Hypothalamus (tissue), 51 donors: ENCODE measurements at places on chromosomes 12 and 14.

DNA sequence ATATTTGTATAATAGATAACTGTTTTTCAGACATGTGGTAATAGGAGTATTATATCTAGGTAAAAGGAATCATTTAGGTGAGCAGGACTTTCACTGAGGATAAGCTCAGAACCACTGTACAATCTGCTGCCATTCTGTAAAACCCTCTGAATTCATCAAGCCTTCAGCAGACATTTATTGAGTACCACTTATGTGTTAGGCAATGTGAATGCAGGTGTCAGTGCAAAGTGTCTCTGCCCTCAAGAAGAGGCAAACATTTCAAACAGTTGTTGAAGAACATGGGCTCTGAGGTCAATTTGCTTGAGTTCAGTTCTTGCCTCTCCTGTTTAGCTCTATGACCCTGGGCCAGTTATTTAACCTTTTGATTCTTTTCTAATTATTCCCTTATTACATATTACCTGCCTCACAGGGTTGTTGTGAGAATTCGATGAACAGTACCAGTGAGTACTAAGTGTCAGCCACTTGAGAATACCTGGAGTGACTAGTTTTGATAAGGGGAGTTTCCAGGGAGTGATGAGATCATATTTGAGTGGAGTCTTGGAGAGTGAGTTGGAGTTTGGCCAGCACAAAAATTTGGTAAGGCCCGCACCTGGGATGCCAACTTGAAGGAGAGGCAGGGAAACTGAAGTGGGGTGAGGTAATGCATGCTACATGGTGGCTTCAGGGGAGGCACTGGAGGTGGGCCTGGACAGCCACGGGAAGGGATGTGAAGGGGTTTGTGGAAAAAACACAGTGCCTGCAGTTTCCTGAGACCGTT lies 33.7 kb downstream of the RASSF8 start:
- no peak for DNase-seq

DNA sequence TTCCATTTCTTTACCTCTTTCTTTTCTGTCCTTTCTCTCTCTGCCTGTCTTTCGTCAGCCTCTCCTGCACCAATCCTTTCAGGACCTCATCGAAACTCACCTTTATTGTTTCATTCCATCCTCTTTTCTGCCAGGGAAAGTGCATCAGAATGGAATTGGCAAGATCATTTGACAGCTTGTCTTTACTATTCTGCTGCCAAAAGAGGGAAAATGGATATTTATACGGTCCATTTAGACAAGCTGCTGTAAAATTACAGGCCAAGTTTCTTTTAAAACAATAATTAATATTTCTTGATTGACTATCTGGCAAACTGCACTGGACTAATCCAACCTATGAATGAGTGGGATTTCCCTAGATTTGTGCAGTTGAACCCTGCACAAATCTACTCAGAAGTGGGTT lies 7.6 kb upstream of the SRGAP1 start:
- DNase-seq = no peak

GRCh38 chr14:102819176-102819628 lies 42.0 kb downstream of the TRAF3 start:
- no peak for DNase-seq

- DNase-seq = no peak
These were observed 19.2 kb downstream of the IL26 start for GRCh38 chr12:68206446-68206845.

- DNase-seq = no peak
These were observed 417.2 kb upstream of the NOVA1 start for GRCh38 chr14:27015065-27015464.

GRCh38 chr12:88144037-88144436 lies 1.9 kb downstream of the TMTC3 start:
- DNase-seq = no peak

DNA sequence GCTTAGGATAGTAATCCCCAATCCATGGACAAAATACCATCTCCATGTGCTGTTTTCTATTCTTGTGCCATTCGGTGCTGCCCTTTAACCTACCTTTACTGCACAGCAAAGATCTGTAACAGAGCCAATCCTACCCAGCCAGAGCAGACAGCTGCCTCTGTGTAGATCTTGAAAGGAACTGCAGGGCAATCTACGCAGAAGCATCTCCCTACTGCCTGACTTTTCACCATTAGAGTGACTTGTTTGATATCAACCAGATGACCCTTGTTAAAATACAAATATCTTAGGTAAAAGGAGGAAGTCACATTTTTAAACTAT lies 33.9 kb upstream of the PPM1A start:
- DNase-seq = no peak

DNA sequence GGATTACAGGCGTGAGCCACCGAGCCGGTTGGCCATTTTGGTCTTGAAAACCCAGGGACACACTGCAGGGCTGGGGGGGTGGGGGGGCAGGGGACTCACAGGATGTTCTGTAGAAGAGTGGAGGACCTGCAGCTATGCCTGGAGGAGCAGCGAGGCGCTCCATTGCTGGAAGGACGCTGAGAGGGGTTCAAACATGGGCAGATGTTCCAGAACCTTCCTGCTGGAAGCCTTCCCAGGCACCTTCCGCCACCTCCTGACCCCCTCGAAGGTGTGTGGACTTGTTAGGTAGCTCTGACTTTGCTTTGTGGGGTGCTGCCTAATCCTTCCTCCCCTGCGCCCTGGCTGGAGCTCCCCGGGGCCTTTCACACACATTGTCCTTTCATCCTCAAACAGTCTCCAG lies 19.6 kb upstream of the PPP1R13B start:
- no peak for DNase-seq

DNA sequence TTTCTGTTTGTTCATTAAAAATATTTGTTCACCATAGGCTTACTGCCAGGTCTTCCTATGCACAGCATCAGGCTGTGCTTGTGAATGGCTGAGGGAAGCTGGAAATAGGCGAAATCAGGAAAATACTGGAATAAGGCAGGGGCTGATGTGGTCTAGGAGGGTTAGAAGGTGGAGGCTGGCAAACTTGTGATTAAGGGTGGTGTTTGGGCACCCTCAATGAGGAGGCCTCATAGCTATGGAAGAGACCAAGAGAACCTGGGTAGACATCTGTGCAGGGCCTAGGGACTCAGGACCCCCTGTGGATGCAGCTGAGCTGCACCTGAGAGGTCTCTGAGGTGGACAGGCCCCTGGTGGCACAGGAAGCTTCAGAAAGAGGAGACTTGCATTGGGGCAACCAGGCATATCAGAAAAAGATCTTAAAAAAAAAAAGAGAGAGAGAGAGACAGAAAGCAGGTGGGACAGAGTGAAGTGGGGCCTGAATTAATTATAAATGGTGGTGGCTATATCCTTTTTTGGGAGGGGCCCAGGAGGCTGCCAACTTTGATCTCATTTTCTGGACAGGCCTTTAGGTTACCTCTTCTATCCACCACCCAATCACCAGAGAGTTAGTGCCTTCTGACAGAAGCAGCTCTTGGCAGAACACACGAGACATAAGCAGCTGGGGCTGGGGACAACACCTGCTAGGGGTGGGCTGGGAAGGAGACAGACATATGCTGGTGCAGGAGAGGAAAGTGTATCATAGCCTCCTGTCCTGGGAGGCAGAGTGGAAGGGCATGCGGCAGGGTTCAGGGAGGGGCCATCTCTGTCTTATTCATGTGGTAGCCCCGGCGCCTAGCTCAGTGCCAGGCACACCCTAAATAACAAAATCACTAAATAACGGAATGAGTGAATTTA lies 46.7 kb upstream of the ATP23 start:
- no peak for DNase-seq

- no peak for DNase-seq
These were observed 612 bp downstream of the VPS37B start for GRCh38 chr12:122895320-122895703.

DNA sequence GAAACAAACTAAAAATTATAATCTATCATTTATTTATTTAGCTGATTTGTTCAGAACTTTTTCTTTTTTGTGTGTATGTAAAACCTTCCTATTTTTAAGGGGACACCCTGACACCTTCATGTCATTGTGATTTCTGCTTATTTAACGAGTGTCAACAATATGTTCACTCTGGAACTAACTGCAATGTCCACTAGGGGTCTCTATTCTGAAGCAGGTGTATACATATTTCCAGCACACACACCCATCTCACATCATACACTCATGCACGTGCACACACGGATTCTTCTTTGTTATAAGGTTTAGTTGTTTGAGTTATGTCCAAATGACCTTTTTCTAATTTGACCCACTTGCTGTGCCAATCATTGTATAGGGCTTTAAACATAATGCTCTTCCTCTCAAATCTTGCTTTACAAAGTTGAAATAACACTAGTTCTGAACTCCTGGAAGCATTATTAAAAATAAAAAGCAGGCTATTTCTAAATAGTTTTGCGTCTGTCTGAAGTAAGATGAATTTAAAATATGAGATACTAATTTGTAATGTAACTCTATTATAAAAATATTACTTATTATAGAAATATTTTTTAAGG lies 15.5 kb downstream of the E2F7 start:
- DNase-seq = no peak

GRCh38 chr12:4932576-4932975 lies 22.9 kb downstream of the KCNA1 start:
- DNase-seq = no peak

DNA sequence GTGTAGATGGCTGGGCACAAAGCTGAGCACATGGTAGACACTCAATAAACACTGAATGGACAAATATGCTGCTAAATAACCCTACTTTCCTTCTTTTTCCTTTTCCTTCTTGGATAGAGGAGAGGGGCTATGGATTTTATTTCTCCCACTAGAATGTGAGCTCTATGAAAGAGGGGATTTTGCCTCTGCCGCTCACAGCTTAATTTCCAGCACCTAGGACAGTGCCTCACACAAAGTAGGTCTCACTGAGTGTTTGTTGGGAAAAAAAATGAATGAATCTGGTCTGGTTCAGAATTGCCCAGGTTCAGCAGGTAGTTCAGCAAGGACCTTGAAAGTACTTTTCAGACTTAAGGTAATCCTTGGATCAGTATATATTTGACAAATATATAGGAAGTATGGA lies 65.5 kb downstream of the WSCD2 start:
- no peak for DNase-seq

DNA sequence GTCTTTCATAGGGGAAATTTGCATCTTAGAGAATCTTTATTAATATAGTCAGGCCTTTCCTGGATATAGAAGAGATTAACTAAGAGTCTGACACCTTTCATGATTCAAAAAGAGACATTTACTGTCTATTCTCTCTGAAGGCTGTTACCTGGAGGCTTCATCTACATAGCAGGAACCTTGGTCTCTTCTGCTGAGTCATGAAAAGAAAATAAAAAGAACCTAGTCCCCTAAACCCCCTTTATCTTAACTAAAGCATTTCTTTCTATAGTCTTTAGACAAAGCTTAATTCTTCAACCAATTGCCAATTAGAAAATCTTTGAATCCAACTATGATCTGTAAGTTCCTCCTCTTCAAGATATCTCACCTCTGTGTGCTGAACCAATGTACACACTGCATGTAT lies 33.1 kb downstream of the RPS29 start:
- DNase-seq = no peak

- DNase-seq = no peak
These were observed 4.9 kb downstream of the PHLDA1 start for GRCh38 chr12:76026643-76027063.

- DNase-seq = no peak
These were observed 11.0 kb downstream of the ZBTB39 start for GRCh38 chr12:56995201-56995929.
